ENCODE measurements at places on chromosomes 7 and 10.

GRCh38 chr7:80825499-80825898 lies 93.4 kb downstream of the SEMA3C start:
- no peak for DNase-seq

DNA sequence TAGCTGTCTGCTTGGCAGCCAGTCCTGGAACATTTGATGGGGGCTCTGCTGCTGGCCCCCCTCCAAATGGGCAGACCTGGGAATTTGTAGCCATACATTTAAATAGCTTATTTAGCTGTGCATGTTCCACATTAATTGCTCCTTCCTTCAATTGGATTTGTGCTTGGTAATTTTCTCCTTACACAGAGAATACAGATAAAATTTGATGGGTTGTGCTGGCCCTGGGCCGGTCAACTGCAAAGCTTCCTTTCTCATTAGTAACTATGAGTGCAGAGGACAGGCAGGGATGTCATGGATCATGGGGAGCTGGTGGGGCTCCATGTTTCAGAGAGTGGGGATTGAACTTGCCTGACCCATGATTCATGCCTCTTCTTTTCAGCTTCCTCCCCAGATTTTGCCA lies 201.5 kb upstream of the GHITM start:
- DNase-seq, result no peak

DNA sequence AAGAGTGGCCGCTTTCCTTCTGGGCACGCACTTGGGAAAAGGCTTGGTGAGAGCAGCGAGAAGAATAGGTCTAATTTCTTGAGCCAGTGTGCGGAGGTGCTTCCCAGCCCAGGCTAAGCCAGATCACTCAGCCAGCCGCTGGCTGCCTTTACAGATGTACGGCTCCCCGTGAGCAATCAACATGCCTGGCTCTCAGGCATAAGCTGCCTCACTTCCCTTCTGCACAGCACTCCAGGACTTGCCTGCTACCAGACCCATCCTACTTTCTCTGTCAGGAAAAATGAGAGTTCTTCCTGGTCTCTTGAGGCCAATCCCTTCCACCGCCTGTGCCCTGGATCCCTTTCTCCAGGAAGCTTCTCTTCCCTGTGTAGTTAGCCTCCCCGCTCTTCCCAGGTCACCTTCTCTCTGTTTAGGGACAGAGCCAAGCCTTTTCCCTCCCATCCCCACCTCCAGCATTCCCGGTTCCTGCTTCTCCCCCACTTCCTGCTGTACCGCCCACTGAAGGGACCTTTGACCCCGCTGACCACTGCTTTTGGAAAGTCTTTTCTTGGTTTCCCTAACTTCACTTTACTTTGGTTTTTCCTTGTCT lies 1.1 kb upstream of the ACTR3C start:
- DNase-seq, result no peak

GRCh38 chr10:96416643-96417042 lies 57.8 kb upstream of the OPALIN start:
- no peak for DNase-seq

- no peak for DNase-seq
These were observed 200.9 kb downstream of the CREB5 start for GRCh38 chr7:28613262-28613661.

- no peak for DNase-seq
These were observed 318.7 kb downstream of the BBS9 start for GRCh38 chr7:33448035-33448434.

GRCh38 chr7:2612445-2613097 lies 19.2 kb upstream of the TTYH3 start:
- DNase-seq, result no peak

DNA sequence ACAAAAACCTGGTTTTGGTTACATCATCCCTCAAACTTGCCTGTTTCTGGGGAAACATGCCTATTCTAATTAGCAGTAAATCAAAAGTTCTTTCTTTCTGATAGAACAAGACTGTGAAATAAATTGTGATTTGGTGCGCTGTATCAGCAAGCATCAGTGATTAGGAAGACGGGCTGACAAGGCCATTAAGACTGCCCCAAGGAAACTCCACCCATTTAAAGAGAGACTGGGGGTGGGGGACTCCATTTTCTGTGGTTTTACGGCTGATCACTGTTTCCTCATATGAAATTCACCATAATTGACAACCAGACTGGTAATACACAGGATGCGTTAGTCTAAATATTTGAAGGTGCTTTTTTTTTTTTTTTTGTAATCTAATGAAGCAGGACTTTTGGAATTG lies 68.7 kb downstream of the MBL2 start:
- DNase-seq, result no peak

DNA sequence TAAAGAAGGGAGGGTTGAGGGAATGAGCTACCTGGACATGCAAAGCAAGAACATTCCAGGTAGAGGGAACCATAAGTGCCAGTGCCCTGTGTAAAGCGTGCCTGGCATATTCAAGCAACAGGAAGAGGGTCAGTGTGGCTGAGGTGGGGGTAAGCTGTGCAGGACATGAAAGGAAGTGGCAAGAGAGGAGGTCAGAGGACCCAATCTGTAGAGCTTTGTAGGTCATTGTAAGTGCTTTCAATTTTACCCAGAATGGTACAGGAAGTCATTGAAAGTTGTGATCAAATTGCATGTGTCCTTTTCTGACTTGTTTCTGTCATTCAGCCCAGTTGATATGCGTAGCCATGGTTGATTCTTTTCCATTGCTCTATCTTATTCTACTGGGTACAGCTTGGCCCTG lies 156.6 kb downstream of the NOC3L start:
- no peak for DNase-seq

- no peak for DNase-seq
These were observed 77.9 kb downstream of the PARD3 start for GRCh38 chr10:34736976-34737771.

GRCh38 chr10:73734796-73735305 lies 9.3 kb upstream of the SEC24C start:
- no peak for DNase-seq

GRCh38 chr7:1920266-1920681 lies 250.2 kb downstream of the ELFN1 start:
- DNase-seq, result peak; percentile 81

GRCh38 chr10:99681553-99681952 lies 22.2 kb downstream of the ENTPD7 start:
- DNase-seq, result no peak

GRCh38 chr10:45452743-45453452 lies 78.9 kb downstream of the ALOX5 start:
- DNase-seq, result no peak

- no peak for DNase-seq
These were observed at the start of gene GPNMB for GRCh38 chr7:23246555-23246954. GPNMB (plus strand) TSS chr7:23246775; CDS start chr7:23246858, 83 bp downstream.

DNA sequence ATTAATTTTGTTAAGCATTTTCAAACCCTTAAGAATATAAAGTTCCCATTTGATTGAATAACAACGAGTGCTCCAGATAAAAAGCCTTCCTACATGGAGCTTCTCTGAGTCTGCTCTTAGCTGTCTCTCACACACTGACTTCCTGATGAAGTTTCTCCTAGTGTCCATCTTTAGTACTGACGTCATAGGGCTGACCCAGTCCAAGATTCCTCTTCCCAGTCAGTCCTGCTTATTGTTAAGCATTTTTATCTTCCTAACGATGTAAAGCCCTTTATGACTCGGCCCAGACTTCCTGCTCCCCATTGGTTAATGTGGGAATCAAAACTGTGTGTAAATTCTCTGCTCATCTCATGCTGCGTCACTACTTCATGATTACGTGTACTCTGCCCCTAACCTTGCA lies 398.8 kb downstream of the TFEC start:
- DNase-seq, result no peak

DNA sequence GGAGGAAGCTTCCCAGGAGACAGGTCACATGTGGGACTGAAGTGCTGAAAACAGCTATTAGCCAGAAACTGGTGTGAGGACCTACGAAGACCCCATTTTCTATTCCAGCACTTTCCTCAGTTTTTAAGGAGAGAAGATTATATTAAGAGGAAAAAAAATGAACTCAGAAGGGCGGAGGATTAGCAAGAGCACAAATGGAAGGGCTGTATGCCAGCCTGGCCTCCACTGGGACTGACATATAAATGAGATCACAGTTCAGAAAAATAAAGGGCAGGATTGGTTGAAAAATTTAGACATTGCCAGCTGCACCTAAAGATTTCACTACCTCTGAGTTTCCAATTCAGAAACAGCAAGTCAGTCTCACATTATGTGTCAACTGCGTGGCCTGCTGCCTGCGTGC lies 53.0 kb downstream of the GSDME start:
- no peak for DNase-seq

DNA sequence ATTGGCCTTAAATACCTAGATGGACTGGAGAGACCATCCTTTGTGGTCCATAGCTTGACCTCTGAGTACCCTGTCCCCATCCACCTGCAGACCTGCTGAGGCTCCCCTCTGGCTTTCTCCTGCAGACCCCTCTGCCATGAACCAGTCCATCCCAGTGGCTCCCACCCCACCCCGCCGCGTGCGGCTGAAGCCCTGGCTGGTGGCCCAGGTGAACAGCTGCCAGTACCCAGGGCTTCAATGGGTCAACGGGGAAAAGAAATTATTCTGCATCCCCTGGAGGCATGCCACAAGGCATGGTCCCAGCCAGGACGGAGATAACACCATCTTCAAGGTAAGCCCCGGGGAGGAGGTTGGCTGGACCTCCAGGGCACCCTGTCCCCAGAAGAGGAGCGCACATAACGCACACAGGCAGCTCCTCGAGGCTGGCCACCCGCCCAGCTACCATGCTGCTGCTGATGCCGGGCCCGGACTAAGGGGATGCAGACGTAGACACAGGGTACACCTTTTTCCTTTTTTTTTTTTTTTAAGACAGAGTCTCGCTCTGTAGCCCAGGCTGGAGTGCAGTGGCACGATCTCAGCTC lies 4.3 kb downstream of the IRF5 start:
- no peak for DNase-seq

- DNase-seq, result no peak
These were observed 8.7 kb downstream of the ESYT2 start for GRCh38 chr7:158820656-158821055.

GRCh38 chr7:97450516-97450915 lies 281.4 kb upstream of the TAC1 start:
- DNase-seq, result no peak

DNA sequence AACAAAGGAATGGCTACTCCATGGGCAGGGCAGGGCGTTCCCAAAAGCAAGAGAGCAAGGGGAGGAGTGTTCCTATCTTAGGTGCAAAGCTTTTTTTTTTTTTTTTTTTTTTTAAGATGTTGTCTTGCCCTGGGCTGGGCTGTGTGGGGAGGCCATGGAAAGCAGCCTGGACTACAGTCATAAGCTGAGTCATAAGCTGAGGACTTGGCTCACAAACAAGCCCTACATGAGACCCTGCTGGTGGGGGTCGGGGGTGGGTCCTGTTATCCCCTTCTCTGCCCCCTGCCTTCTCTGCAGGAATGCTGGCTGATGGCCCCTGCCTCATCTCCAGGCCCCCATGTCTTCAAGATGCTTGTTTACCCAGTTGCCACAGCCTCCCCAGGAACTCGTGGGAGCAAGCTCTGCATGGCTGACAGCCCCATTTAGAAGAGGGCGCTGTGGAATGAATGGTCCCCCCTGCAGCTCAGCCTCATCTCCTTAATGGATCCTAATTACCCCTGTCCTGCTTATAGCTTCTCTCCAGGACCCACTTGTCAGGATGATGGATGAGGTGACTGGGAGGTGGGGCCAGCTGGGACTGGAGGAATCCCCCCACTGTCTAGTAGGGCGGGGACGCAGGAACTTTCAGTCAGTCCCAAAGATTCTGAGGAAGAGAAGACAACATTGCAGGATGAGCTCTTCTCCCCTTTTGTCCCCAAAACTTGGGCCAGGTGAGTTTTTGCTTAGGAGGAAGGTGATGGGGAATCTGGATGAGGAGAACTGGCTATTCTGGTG lies 340.8 kb upstream of the PODXL start:
- DNase-seq, result no peak

DNA sequence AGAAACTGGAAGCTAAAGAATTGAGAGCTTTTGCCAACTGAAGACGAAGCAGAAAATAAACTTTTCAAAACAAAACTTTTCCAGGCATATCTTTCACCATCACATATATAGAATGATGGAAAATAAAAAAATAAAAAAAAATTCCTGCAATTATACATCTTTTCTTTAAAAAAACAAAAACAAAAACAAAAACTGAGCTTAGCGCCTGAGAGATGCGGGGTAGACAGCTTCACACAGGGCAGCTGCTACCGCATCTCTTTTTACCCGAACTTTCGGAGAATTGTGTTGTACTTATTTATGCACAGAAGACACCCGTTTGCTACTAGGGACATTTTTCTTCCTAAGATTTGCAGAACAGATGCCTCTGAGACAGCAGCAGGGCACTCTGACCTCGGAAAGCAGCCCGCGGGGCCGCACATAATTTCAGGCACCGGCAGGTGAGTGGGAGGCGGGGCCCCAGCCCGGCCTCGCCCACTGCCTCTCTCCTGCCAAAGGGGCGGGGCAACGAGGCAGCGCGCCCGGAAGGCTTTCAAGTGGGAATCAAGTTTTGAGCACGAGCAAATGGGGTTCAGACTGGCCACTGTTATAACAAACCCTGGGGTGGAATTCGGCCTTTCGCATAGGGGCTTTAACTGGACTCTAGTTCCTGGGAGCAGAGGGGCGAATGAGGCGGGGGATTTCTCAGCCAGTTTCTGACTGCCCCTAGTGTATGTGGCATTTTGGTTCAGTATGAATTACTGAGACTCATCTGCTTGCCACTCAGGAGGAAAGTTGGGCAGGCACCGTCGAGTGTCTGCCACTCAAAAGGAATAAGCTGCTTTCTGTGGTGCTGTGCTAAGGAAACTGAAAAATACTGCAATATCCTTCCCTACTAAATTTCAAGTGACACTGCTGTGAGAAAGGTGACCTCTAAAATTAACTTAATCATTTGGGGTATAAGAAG lies 18.5 kb upstream of the FAM133B start:
- no peak for DNase-seq

DNA sequence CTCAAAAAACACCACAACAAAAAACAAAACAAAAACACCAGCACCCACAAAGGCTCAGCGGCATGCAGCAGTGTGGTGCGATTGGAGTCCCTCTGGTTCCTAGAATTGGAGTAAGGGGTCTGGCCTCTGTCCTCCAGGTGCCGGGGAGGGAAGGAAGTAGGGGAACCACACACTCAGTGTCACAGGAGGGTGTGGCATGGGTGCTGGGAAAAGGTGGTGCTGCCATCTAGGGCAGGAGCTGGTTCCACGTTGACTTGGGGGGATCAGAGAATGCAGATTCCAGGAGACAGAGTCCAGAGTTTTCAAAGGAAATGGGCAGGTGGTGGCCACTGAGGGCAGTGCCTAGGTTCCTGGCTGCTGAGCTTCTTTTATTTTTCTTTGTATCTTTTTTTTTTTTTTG lies 19.8 kb upstream of the WIPI2 start:
- DNase-seq, result no peak

DNA sequence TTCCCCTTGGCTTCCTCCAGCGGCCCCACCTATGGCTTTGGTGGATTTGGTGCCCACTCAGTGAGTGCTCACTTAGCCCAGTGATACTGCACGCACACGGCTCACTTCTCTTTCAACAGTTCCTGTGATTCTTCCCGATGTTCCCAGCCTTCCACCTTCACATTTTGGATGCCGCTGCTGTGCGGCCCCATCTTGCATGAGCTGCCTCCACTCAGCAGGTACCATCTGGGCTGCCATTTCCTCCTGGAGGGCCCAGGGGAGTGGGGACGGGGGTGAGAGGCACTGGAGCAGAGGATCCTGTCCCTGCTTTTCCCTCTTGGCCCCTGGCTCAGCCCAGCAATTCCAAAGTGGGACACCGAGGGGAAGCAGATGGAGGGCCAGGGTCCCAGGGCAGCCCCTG lies 323.3 kb upstream of the ZNF32 start:
- no peak for DNase-seq

Data from stimulated activated naive B cell treated with anti-CD40 and anti-IgM and Interleukin-4, amounts not matched to agents 10 μg/mL and 1 μg/mL and 100 μg/mL, for 72 hours (primary cell).